DMS 273 treated with DMSO at 0.1 percent for 48 hours (cell line): ENCODE measurements at places on chromosomes 2 and 18.

DNA sequence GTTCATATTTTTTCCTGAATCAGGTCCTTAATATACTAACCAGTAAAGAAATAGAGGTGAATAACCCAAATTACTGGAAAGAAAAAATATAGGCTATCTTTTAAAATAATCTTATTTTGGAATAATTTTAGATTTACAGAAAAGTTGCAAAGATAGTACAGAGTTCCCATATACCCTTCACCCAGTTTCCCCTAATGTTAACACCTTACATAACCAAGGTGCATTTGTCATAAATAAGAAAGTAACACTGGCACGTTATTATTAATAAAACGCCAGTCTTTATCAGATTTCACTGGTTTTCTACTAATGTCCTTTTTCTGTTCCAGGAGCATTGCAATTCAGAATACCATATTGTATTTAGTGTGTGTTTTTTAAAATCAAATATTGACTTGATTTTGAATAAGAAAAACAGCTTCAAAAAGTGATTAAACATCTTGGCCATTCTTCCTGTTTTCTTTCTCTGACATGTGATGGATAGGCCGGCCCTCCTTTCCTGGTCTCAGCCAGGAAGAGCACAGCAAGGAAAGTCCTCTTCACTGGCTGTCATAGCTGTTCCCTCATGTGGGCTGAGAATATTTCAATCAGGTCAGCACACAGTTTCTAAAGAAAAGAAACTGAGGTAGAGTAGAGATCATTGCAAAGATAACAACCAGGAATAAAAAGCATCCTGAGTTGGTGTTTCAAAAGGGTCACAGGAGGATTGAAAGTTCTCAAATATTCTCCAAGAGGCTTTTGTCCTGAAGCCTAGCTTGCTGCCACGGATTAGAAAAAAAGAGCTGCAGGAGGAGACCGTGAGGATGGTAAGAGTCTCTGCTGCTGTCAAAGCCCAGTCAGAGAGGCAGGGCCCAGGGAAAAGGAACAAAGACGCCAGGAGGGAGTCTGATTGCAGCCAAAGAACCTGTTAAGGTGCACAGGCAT, 79.3 kb upstream of the ARL5A start:
- no peak for DNase-seq

DNA sequence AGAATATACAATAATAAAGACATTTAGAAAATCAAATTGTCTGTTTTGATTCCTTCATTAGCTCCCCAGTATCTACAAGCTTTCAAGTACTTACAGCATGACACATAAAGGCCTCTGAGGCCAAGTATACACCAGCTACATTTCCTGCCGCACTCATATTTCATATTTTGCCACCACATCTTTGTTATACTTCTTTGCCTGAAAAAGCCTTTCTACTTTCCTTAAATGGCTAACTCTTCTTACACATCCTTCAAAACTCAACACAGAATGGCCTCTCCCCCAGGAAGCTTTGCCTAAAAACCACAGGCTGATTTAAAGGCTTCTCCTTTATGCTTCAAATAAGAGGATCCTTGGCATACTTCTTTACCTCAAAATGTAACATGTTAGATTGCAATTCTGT, 4.5 kb downstream of the STK17B start:
- no peak for DNase-seq

- no peak for DNase-seq
Measured at GRCh38 chr2:29066997-29067605, 7.2 kb downstream of the PCARE start.

- no peak for DNase-seq
Measured at GRCh38 chr2:30110773-30111172, 36.0 kb upstream of the YPEL5 start.

GRCh38 chr2:158464426-158465281, 7.9 kb downstream of the PKP4 start:
- no peak for DNase-seq

GRCh38 chr2:189424961-189425360, 16.3 kb upstream of the WDR75 start:
- no peak for DNase-seq

DNA sequence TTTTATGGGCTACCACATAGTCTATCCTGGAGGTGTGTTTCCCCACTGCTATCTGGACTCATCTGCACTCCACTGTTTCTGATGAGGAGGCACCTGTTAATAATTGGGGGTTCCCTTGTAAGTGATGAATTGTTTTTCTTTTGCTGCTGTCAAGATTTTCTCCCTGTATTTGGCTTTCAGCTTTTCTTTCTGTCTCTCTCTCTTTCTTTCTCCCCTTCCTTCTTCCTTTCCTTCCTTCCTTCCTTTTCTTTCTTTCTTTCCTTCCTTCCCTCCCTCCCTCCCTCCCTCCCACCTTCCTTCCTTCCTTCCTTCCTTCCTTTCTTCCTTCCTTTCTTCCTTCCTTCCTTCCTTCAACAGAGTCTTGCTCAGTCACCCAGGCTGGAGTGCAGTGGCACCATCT, 9.2 kb downstream of the GNLY start:
- DNase-seq: no peak
